ENCODE measurements at places on chromosomes 12 and 14.

DNA sequence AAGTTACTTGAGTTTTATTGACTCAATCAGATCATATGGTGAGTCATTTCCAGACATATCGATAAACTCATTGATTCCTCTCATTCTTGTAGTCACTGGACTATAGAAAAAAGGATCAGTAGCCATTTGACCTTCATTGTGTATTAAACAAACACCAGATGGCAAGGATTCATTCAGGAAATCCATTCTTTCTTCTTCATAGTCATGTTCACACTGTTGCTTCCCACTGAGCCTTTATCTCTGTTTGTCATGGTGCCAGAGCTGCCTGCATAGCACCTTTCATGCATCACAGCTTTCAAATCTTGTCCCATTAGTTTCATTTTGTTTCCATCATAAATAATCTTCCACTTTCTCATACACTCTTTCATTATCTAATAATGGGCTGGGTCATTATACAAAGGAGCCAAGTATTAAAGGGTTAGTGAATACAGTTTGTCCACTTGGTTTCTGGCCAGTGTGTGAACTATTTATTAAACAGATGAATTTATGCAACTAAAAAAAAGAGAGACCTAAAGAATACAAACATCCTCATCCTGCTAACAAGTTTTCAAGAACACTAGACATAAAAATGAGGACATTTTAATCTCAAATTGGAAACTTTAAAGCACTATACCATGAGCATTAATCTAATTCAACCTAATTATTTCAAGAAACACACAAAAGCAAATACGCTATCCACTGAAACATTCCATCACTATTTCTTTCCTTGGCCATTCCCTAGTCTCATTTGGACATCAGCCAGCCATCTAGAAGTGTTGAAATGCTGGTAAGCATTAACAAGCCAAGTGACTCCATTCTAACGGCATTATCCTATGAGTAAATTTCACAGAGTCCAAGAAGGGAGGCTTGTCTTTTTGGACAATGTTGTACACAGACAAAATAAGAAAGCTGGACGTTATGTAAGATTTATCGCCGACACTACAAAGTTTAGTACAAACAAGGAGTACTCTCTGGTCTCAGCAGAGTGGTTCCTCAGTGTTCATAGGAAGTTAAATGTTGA, 476.5 kb downstream of the FOXG1 start:
- peak; percentile 42 for DNase-seq

GRCh38 chr14:85533861-85534291, 3.9 kb downstream of the FLRT2 start:
- peak; percentile 41 for DNase-seq

GRCh38 chr12:69415471-69416275, 54.5 kb upstream of the FRS2 start:
- DNase-seq = peak; percentile 6

DNA sequence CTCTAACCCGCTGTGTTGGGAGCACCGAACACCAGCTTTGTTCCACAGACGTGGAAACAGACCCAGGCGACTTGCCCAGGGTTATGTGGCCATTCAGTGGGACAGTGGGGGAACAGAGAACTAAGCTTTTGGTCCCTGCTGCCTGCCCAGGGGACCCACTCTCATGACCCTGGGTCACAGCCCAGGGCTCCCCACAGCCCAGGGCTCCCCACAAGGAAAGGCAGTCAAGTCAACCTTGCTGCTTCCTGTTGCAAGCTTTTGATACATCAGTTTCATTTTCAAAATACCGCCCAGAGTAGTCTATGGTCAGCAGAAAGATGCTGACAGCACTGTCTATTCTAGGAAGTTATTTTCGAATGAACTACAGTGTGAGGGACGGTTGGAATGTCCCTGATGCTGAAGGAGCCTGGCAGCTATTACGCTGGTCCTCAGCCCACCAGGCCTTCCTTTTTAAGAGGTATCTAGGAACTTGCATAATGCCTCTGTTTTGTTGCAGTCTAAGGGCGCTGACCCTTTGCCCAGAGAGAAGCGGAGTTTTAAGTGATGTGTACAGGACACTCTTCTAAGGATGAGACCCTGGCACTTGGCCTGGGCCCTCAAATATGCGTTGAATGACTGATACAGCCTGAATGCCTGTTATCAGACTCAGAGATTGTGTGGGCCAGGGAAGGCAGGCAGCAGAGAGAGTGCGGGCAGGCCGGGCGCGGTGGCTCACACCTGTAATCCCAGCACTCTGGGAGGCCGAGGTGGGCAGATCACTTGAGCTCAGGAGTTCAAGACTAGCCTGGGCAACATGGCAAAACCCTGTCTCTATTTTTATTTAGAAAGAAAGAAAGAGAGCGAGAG, 12.6 kb upstream of the TTC7B start:
- DNase-seq = no peak

- DNase-seq = no peak
These were observed 96.2 kb upstream of the NAP1L1 start for GRCh38 chr12:76180401-76181277.

- DNase-seq = no peak
These were observed 148.4 kb downstream of the PRKCH start for GRCh38 chr14:61469781-61470180.

- DNase-seq = no peak
These were observed 2.9 kb downstream of the OXA1L start for GRCh38 chr14:22769369-22769768.

DNA sequence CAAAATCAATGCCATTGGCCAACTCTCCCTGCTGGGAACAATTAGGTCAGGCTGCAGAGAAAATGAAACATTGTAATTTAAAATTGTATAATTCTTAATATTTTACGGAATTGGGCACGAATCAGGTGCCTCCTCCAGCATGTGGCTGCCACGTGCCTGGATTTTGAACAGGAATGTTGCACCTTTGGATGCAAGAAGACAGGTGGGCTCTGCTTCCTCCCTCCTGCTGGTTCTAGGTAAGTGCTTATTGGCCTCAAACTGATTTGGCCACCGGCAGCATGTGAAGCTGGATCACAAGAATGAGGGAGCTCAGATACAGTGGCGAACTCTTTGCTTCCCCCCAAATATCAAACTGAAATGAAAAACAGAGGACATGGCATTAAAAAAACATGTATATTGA, 1559.9 kb upstream of the FLRT2 start:
- no peak for DNase-seq

DNA sequence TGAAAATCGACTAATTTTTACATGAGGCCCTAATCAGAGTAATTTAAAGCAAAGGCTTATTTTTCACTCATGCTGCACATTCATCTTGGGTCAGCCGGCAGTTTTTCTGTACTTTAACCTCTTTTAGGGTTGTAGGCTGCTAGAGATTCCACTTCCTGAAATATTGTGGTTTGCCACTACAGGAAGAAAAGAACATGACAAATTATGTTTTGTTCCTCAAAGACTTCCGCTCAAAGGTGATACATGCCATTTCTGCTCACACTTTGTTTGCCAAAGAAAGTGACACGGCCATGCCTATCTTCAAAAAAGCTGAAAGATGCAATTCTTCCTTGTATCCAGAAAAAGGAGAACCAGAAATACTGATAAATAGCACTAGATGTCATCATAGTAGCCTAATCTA, 183.4 kb upstream of the PPFIA2 start:
- DNase-seq = no peak

DNA sequence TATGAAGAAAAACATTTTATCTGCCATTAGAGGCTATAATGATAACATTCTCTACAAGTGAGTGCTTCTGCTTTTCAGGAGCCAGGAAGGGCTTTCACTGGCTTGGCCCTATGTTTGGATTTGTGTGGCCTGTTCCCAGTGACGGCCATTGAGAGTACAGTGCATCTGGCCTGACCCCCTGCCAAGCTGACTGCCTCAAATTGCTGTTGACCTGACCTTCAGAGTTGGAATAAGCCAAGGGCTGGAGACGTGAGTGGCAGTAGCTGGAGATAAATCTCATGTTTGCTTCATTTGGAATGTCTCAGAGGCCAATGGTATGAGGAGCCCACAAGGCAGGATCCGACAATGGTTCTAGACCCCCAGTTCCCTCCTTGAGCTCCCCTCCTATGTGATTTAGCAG, 28.3 kb upstream of the PLEKHG7 start:
- DNase-seq = no peak

GRCh38 chr14:88710709-88711108, 82.0 kb downstream of the EML5 start:
- no peak for DNase-seq

DNA sequence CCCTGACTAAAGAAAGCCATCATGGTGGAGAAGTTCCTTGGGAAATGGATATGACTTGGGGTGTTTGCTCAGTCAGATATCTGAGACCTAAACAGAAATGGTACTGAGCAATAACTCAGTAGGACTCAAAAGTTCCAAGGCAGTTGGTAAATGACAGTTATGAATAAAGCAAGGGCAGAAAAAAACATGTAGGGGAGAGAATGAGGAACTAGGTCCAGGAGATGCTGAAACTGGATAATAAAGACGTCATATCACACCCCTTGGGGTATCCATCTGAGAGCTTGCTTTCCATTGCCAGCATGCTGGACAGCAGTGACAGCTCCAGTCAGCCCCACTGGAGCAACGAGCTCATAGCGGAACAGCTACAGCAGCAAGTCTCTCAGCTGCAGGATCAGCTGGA, 37.5 kb downstream of the RPGRIP1 start:
- DNase-seq = no peak

- DNase-seq = no peak
These were observed 276.5 kb downstream of the ZFP36L1 start for GRCh38 chr14:68516342-68516741.

GRCh38 chr12:27672051-27672450, 24.2 kb upstream of the REP15 start:
- no peak for DNase-seq

DNA sequence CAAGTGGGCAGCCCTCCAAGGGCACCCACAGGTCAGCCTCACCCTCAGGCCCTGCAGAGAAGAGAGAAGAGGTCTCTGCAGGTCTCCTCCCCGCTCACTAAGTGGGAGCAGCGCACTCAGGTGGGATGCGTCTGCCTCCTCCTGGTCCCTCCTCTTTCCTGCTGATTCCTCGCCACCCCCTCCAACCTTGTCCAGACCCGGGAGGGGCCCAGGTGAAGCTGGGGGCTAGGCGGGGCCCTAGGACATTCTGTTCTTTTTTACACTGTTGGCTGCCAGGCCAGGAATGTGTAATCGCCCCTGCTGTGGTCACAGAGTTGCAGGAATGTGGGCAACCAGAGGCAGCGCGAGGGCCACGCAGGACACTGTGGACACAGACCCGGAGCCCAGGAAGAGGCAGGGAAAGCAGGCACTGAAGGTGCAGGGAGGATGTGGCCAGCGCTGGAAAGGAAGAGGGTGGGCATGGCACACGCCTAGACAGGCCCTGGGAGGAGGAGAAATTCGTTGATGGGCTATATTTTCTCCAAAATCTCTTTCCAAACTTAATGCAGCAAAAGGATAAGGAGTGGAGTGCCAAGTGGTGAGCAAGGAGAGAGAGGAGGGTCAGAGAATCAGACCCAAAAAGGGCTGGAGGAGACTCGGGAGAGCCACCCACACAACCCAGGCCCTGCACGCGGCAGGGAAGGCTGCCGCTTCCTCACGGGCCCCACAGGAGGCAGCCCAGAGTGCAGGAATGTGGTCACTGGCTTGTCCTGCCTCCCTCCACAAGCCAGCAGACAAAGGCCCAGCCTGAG, 911 bp upstream of the SCNN1A start:
- DNase-seq = no peak

DNA sequence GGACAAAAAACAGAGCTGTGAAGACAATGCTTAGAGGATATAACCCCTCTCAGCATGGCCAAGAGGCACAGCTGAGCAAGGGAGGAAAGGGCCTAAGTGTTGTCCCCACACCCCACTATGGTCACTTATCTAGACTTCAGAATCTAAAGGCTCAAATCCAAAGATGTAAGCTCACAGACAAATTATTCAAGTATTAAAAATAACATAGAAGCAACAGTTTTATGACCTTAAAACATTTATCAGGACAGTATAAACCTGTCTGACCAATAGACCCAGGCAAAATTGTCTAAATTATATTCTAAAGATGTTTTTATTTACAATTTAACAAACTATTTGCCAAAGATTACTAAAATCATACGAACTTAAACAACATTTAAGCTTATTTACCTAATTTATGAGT, 28.1 kb upstream of the PRICKLE1 start:
- DNase-seq = no peak

DNA sequence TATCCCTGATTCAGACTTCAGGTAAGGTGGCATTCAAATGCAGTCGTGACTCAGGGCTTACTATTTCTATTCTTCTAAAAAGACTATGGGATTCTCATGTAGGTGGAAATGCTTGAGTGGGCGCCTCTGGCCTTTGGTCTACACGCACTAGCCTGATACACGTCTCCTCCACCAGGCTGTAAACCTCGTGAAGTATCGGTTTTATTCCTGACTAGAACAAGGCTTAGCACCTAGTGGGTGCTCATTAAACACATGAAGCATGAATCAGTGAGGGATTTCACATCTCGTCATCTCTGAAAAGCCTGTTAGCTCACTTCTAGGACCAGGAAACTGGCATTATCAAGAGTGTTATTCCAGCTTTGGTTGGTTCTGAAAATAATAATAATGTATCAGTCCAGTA, 17.7 kb upstream of the HNF1A start:
- no peak for DNase-seq

- no peak for DNase-seq
These were observed 783.8 kb downstream of the VRK1 start for GRCh38 chr14:97581016-97581415.

DNA sequence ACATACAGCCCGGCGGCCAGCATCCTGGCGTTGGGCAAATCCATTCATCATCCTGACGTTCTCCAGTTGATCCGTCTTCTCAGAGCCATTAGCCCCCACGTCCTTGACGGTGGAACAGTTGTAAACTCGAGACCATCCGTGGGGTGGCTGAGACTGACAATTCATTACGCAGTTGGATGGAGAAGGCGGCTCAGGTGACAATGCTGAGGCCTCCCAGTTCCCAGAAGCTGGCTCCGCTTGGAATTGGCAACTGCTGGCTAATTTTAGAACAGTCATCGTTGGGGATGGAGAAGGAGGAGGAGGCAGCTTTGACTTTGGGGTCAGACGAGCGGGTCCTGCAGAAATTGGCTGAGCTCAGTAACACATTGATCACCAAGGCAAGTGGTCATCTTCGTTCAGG, 186.5 kb downstream of the PHETA1 start:
- peak; percentile 57 for DNase-seq

DNA sequence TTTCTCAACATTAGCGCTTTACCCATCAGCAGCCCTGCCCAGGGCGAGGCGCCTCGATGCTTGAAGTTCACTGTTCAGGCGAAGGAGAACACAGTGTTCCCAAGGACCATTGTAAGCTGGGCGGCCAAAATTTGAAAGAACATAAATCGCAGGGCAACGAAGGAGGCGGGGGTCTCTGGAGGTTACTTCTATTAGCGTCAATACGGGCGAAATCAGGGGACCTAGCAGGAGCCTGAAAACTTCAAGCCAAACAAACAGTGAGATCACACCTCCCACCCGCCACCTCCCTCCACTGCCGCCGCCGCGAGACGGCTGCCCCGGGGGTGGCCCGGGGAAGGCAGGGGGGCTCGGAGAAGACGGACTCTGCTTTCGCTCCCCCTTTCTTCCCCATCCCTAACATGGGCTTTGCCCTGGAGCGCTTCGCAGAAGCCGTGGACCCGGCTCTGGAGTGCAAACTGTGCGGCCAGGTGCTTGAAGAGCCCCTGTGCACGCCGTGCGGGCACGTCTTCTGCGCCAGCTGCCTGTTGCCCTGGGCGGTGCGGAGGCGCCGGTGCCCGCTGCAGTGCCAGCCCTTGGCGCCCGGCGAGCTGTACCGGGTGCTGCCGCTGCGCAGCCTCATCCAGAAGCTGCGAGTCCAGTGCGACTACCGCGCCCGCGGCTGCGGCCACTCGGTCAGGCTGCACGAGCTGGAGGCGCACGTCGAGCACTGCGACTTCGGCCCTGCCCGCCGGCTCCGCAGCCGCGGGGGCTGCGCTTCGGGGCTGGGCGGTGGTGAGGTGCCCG, at the start of gene PDZRN4:
TSS of gene PDZRN4 (plus strand) at position 263 of the 783 bp plus-strand sequence.
- peak; percentile 61 for DNase-seq

- DNase-seq = no peak
These were observed 18.6 kb upstream of the COL2A1 start for GRCh38 chr12:48022676-48023385.

All from NCI-H1105 treated with DMSO at 0.1 percent for 48 hours (cell line).